M059J (cell line): ENCODE measurements at places on chromosomes 7 and 10.

DNA sequence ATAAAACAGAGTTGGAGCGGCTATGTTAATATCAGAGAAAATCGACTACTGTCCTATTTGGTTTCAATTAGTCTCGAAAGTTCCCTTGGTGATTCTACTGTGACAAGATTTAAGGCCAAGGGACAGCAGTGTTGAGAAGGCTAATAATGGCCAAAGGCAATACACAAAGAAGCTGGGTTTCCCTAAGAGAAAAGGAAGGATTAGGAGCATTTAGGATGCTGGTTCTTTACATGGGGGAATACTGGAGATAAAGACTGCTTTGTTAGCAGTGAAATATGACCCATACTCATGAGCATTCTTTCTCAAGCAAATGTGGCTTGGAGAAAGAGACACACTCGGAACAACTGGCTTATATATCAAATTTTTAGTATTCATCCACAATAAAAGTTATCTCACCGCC is 32.2 kb downstream of the IQUB start:
- no peak for DNase-seq

DNA sequence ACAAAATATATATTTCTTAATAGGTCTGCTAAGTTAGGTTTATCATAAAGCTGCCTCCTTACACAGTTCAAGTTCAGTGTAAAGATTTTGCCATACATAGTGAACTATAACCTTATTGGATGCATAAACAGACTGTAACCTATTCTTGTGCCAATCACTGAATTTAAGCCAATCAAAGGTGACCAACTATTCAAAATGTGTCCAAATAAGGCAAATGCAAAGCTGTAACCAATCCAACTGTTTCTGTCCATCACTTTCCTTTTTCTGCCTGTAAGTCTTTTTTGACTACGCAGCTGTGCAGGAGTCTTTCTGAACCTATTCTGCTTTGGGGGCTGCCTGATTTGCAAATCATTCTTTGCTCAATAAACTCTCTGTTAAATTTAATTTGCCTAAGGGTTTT is 11.6 kb upstream of the DNMBP start:
- no peak for DNase-seq

GRCh38 chr10:130171196-130171595 is 35.0 kb downstream of the GLRX3 start:
- no peak for DNase-seq

DNA sequence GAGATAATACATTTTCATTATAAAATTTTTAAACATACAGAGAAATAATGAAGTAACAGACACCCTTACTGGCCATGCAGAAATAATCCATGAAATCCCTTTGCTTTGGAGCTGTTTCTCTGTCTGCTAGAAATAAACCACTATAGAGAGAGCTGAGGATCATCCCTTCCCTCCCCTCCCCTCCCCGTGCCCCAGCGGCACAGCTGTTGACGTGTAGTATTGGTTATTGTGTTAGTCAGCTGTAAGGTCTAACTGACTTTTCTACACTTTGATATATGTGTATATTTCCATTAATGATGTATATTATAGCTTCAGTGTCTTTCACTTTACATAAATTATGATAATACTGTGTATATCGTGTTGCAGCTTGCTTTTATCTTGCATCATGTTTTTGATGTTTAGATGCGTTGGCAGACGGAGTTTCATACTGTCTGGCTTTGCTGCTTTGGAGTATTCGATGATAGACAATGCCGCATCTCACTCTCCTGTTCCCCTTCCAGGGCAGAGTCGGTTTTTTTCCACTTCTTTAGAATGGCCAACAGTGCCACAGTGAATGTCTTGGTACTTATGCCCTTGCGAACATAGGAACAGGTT is 27.4 kb upstream of the GRID1 start:
- no peak for DNase-seq

DNA sequence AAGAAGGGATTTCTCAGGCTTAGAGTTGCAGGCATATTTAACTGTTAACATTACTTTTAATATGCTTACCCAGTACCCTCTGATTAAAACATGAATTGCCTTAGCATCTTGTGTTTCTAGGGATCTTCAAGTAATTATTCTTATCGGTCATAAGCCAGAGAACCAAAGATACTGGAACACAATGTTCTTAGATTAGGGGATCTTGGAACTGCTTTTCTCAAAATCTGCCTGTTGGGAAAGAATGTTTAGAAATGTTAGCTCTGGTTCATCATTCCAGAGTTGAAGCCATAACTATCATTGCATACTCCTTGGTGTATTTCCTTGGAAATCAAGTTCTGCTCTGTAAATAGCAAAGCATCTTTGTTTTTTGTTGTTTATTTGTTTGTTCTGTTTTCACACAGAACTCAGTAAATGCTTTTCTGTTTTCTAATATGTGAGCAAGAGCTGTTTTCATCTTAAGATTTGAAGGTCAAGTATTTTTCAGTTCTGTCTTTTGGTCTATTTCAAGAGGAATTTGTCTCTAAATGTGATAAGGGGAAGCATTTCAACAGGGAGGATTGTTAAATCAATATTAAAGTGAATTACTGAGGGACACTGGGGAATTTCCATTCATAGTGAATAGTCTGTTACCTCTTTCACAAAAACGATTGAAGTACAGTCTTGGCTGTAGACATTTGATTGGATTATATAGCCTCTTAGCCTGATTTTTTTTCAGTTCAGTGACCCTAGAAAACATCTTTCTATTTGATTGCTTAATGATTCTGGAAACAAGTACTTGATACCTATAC is 103.2 kb upstream of the CYP26C1 start:
- no peak for DNase-seq

DNA sequence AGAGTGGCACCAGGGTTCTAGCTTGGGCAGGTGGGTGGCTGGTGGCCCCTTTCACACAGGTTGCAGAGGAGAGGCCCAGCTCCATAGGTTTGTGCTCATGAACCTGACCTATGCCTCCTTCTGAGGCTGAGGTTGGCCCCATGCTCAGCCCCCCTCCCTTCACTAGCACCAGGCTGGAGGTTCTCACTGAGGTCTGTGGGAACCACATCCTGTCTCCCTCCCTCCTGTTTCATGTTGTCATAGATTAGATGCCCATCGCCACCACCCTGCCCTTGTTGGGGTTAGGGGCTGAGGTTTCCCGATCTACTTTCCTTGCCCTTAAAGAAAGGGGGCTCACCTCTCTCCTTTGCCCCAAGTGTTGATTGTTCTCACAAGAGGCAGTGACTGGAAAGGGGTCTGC is 14.7 kb downstream of the NEUROG3 start:
- no peak for DNase-seq

DNA sequence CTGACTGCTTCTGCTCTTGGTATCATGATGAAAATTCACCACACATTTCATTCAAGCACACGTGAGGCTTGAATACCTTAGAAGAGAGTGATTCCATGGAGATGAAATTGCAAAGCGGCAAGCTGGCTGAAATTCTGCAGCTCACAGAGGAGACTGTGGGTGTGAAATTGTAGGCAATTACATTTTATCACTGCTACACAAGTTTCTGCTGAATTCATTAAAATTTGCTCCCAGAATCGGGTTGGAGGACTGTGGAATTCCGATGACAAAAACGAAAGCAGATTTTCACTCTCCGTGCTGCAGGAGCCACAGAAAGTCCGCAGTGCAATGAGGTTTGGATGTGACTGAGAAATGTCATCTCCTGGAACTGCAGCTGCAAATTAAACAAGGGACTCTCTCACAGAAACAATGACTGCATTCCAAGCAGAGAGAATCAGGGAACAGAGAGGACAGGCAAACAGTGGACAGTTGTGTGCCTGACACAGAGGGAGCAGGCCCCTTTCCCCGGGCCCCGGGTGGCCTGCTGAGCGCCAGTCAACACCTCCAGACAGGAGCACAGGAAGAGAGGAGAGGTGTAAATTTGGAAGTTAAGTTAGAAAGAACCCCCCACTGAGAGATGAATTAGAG is 109.1 kb downstream of the C10orf90 start:
- no peak for DNase-seq
